ENCODE measurements at places on chromosomes 11 and 22. TPM values are rescaled to one million over a fixed set of nuclear protein-coding genes. Genes with fewer than 3 reads are reported as not detected.

- no peaks in the 10 kb centered on the region for H3K36me3 ChIP-seq
- H3K27ac ChIP-seq: no peak overlapping the region
- no peak overlapping the region for H3K4me3 ChIP-seq
- no peak for DNase-seq
- no peaks in the 10 kb centered on the region for H3K4me1 ChIP-seq
Measured at GRCh38 chr11:35376613-35377012, 42.7 kb downstream of the SLC1A2 start.

DNA sequence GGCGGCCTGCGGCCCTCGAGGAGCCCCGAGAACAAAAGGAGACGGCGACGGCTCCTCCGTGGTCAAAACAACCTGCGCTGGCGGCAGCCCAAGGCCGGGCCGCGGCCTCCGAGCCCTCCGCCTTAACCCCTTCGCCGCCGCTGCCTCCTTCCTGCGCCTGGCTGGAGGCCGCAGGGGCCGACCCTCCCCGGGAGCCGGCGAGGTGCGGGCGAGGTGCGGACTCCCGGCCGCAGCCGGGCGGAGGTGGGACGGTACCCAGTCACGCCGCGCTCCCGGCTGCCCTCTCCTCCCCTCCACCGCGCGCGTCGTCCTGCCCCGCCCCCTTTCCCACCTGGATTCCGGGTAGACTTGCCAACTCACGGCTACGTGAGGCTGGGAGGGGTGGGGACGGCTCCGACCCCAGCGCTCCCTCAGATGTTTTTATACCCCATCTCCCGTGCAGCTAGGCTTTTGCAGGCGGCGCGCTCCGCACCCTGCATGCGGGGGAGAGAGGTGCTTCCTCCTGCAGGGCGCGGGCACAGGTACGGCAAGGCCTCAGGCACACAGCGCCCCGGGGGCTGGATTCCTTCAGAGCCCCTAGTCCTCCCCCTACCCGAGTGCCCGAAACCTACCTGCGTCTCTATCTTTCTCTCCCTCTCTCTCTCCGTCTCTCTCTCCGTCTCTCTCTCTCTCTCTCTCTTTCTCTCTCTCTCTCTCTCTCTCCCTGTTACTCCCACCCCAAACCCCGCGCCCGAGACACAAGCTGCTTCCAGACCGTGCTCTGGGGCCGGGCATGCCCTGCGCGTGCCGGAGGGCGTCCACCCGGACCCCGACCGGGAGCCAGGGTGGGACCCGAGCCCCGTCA, 2.0 kb downstream of the PDGFB start:
- peak overlapping the region; percentile 69 for H3K4me3 ChIP-seq
- peak overlapping the region; percentile 17 for H3K27ac ChIP-seq
- no peak for DNase-seq
- H3K4me1 ChIP-seq: peaks cover 25% of the 10 kb centered on the region

DNA sequence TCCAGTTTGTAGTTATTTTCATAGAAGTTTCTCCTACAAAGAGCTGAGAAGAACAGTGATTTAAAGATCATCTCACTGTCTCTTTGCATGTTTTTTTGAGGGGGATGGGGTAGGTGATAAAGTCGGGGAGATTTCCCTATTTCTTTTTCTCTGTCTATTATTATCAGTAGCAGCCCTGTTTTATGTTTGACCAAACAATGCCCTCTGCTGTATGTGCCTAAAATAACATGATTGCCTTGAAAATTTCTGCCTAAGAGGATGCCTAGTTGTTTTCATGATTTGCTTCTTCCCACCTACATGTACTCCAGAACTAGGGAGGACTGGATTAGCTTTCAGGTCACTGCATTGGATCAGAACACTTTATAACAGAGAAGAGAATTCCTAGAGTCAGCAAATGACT, 1330.2 kb downstream of the LRRC4C start:
- no peaks in the 10 kb centered on the region for H3K27me3 ChIP-seq
- H3K4me1 ChIP-seq: no peaks in the 10 kb centered on the region
- no peak for DNase-seq
- H3K4me3 ChIP-seq: no peak overlapping the region
- no peak overlapping the region for H3K27ac ChIP-seq

DNA sequence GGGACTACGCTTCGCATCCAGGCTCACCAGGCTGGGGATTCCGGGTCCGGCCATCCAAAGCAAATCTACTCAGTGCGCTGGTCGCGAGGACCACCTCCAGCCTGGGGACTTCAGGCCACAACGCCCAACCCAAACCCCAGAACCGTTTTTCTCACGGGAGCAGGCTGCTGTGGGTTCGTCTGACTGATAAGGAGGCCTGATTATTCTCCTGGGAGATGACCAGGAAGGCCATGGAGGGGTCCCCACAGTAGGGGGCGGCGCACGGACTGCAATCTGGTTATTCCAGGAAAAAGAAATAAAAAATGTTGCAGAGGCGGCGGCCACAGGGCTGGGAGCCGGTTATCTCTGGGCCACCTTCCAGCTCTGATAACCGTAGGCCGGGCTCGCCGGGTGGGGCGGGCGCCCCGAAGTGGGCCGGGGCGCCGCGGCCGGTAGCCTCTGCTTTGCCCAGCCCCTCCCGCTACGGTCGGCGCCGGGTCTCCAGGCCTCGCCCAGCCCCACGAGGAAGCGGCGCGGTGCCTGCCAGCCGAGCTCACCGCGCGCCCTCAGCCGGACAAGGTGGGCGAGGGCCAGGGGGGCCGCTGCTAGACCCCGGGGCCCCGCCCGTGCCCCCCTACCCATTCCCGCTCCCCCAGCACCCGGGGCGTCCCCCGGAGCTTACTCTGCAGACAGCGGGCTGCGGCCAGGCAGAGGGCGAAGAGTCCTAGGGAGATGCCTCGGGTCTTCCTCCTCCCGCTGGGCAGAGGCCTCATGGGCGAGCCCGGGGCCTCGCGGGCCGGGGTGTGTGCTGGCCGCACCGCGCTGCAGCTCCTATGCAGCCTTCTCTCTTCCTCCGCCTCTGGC, 446 bp downstream of the VSTM5 start:
- H3K27me3 ChIP-seq: peaks cover 22% of the 10 kb centered on the region
- H3K4me1 ChIP-seq: no peaks in the 10 kb centered on the region
- H3K36me3 ChIP-seq: no peaks in the 10 kb centered on the region
- no peak overlapping the region for H3K4me3 ChIP-seq

- H3K4me1 ChIP-seq: peaks cover 3% of the 10 kb centered on the region
- H3K4me3 ChIP-seq: no peak overlapping the region
- no peaks in the 10 kb centered on the region for H3K36me3 ChIP-seq
- H3K27ac ChIP-seq: no peak overlapping the region
- peaks cover 16% of the 10 kb centered on the region for H3K27me3 ChIP-seq
Measured at GRCh38 chr22:16975155-16975885, 32.7 kb downstream of the GAB4 start.

DNA sequence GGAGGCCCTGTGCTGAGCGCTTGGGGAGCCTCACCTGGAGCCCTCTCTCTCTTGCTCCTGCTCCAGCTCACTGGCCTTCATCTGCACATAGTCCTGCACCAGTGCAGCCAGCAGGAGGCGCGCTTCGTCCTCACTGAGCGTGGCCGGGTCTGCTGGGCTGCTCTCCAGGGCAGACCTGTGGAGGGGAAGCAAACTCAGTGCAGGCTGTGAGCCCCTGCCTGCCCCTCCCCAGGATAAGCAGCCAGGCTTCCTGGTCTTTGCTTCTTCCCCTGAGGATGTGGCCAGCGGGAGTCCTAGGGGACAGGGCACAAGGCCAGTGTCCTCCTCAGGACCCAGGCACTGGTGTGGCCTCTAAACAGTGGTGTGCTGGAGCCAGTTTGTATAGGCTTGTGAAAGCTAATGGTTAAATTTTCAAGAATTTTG, 2.2 kb downstream of the CALCA start:
- H3K4me1 ChIP-seq: peaks cover 17% of the 10 kb centered on the region
- peak; percentile 37 for DNase-seq
- peaks cover 66% of the 10 kb centered on the region for H3K27me3 ChIP-seq
- no peaks in the 10 kb centered on the region for H3K36me3 ChIP-seq
- H3K4me3 ChIP-seq: no peak overlapping the region
- H3K27ac ChIP-seq: no peak overlapping the region

DNA sequence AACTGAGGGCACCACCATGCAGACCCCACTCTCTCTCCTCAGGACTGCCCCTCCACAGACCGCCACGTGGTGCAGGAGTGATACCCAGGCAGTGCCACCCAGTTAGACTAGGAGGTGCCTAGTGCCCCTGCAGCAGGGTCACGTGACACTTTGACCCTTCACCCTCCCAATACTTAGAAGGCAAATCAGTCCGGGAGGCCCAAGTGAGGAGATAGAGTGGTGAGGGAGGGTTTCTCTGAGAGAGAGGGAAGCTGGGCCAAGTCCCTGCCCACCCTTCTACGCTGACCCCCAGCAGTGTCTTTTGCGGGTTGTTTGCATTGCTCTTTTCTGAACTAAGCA, 84.6 kb downstream of the BUD13 start:
- peaks cover 6% of the 10 kb centered on the region for H3K27me3 ChIP-seq
- H3K36me3 ChIP-seq: no peaks in the 10 kb centered on the region
- H3K4me3 ChIP-seq: no peak overlapping the region
- no peak overlapping the region for H3K27ac ChIP-seq
- no peaks in the 10 kb centered on the region for H3K4me1 ChIP-seq

- peaks cover 6% of the 10 kb centered on the region for H3K36me3 ChIP-seq
- no peaks in the 10 kb centered on the region for H3K27me3 ChIP-seq
- H3K4me1 ChIP-seq: peaks cover 57% of the 10 kb centered on the region
- peak overlapping the region; percentile 23 for H3K4me3 ChIP-seq
- peak overlapping the region; percentile 56 for H3K27ac ChIP-seq
Measured at GRCh38 chr11:122691549-122692150, 36.1 kb downstream of the UBASH3B start.

- peaks cover 12% of the 10 kb centered on the region for H3K27me3 ChIP-seq
- peak overlapping the region; percentile 96 for H3K4me3 ChIP-seq
- H3K4me1 ChIP-seq: peaks cover 20% of the 10 kb centered on the region
- H3K27ac ChIP-seq: peak overlapping the region; percentile 88
- H3K36me3 ChIP-seq: peaks cover 11% of the 10 kb centered on the region
Measured at GRCh38 chr11:107859459-107860239, 1.1 kb upstream of the SLC35F2 start.

GRCh38 chr11:112477152-112477551, 216.5 kb upstream of the PLET1 start:
- H3K27me3 ChIP-seq: peaks cover 6% of the 10 kb centered on the region
- H3K36me3 ChIP-seq: no peaks in the 10 kb centered on the region
- no peak overlapping the region for H3K27ac ChIP-seq
- no peak overlapping the region for H3K4me3 ChIP-seq
- no peak for DNase-seq

DNA sequence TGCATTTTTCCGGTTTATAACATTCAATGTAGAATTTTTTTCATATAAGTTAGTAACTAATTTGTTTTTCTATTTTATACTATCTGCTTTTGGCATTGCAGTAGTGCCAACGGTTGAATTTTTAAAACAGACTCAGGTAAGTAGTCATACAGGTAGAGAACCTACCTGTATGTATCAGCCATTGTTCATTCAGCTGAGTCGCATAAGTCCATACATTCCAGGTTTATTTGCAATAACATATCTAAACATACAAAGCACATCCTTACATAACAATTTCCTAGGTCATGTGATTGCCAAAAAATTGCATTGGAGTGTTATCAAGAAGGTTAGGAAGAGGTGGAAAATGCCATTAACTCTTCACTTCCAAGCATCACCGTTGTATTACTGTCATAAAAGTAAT, 1059.3 kb upstream of the CNTN5 start:
- DNase-seq: no peak
- no peak overlapping the region for H3K27ac ChIP-seq
- H3K4me3 ChIP-seq: no peak overlapping the region
- H3K4me1 ChIP-seq: no peaks in the 10 kb centered on the region

LAYN gene
- total RNA-seq: 15.8 TPM

DNA sequence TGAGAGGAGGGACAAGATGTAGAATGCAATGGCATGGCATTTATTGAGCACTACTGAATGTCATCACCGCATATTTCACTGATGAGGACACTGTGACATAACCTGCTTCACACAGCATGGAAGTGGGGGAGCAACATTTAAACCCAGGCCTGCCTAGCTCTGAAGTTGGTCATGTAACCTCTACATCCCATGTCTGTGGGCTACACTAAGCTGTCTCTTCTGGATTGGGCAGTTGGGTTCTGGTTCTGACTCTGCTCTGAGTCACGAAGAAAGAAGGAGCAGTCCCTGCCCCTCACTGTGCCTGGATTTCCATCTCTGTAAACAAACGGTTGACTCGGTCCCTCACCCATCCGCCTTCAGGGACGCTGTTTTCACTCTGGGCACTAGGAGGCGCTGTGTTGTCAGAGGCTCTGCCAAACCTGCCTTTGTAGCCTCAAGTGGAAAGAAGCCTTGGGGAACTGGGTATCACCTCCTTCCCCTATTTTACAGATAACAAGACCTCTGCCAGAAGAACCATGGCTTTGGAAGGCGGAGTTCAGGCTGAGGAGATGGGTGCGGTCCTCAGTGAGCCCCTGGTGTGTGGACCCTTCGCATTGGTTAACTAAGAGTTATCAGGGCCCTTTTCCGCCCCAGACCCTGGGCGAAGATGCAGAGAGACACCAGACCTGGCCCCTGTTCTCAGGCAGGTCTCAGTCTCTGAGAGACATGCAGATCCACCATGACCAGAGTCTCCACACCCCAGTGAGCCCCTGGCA, 12.7 kb upstream of the ARHGEF17 start:
- no peak overlapping the region for H3K4me3 ChIP-seq
- no peaks in the 10 kb centered on the region for H3K36me3 ChIP-seq
- peaks cover 2% of the 10 kb centered on the region for H3K4me1 ChIP-seq
- DNase-seq: peak; percentile 69
- peaks cover 15% of the 10 kb centered on the region for H3K27me3 ChIP-seq

MS4A14 gene
- total RNA-seq: not detected

GTSE1 gene
- 47.7 TPM for total RNA-seq

OR2AT4 gene
- total RNA-seq: not detected

C11orf91 gene
- not detected for total RNA-seq

TRPM5 gene
- total RNA-seq: not detected

CCDC15 gene
- 3.6 TPM for total RNA-seq

DNA sequence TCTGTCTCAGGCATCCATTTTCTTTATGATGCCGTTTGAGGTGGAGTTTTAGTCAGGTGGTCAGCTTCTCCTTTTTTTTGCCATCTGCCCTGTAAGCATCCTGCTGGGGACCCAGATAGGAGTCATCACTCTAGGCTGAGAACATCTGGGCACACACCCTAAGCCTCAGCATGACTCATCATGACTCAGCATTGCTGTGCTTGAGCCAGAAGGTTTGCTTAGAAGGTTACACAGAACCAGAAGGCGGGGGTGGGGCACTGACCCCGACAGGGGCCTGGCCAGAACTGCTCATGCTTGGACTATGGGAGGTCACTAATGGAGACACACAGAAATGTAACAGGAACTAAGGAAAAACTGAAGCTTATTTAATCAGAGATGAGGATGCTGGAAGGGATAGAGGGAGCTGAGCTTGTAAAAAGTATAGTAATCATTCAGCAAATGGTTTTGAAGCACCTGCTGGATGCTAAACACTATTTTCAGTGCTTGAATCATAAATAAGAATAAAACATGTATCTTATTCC, 10.9 kb upstream of the HBE1 start:
- H3K27ac ChIP-seq: no peak overlapping the region
- DNase-seq: no peak
- H3K27me3 ChIP-seq: no peaks in the 10 kb centered on the region
- no peaks in the 10 kb centered on the region for H3K36me3 ChIP-seq
- H3K4me1 ChIP-seq: peaks cover 2% of the 10 kb centered on the region
- H3K4me3 ChIP-seq: no peak overlapping the region

GRCh38 chr11:68372114-68372513, 59.7 kb downstream of the LRP5 start:
- no peak for DNase-seq
- H3K36me3 ChIP-seq: no peaks in the 10 kb centered on the region
- H3K4me1 ChIP-seq: no peaks in the 10 kb centered on the region
- H3K4me3 ChIP-seq: no peak overlapping the region

MMP7 gene
- not detected for total RNA-seq

LINC01488 gene
- total RNA-seq: not detected
